ENCODE measurements at places on chromosomes 5 and 9. TPM values are rescaled to one million over a fixed set of nuclear protein-coding genes. Genes with fewer than 3 reads are reported as not detected.

MAMDC2 gene
- 4.7 TPM for total RNA-seq

NOXA1 gene
- 0.36 TPM for total RNA-seq

PCDHB14 gene
- 2.1 TPM for total RNA-seq

RNF208 gene
- total RNA-seq, result 2.8 TPM

GPR151 gene
- not detected for total RNA-seq

FGD3 gene
- not detected for total RNA-seq

FST gene
- 189 TPM for total RNA-seq

CDKN2B-AS1 gene
- 1.3 TPM for total RNA-seq

Measured in smooth muscle cell of the pulmonary artery (primary cell).